ENCODE measurements at places on chromosomes 5 and 9.

GRCh38 chr5:169571355-169571754, 12.2 kb upstream of the SPDL1 start:
- no peak for DNase-seq

DNA sequence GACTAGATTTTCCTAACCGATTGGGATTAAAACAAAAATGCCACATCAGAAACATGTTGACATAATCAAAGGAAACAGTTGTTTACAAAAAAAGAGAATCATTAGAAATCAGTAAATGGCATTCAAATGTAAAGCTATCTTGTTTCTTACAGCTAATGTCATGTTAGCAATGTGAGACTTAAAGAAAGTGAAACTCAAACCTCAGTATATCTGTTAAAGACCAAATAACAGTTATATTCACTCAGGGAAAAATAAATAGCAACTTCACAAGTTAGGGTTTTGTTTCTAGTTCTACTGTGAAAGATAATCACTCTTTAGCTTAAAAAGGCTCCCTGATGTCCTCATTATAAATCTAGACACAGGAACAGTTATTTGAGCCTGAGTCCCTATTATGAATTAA, 189.3 kb upstream of the EFNA5 start:
- no peak for DNase-seq

DNA sequence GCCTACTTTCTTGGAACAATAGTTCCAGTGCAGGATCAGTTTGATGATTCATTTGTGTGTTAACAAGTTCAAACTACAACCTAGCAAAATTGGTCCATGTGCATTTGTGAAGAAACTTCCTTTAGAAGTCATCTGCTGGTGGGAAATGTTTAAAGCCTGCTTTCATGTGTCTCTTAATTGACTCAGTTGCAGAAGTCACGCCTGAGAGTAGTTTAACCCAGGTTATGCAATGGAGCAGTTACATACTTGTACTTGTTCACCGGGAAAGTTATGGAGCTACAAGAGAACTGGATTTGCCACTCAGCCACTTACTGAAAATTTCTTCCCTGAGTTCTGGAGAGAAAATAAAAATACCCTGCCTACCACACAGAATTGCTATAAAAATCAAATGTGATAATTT, 1397.8 kb downstream of the PTPRD start:
- no peak for DNase-seq

GRCh38 chr9:114825126-114825795, 19.4 kb upstream of the TNFSF15 start:
- no peak for DNase-seq

GRCh38 chr5:162107591-162107990, 40.0 kb downstream of the GABRG2 start:
- no peak for DNase-seq

DNA sequence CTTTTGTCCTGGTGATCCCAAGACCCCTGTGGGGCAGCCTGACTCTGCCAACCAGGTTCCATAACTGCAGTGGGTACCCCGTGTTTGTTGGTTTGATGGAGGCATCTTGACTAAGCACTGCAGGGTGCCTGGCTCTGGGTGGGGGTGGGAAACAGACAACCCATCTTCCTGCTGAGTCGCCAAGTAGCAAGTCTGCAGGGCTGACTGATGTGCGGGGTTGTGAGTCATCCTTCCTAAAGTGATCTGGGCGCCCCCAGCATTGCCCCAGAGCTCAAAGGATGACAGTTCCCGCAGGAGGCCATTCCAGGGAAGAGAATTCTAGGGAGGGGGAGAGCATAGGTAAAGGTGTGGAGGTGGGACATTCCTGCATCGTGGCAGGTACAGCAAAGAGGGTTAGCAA, 23.5 kb downstream of the DAB2IP start:
- DNase-seq, result peak; percentile 41

DNA sequence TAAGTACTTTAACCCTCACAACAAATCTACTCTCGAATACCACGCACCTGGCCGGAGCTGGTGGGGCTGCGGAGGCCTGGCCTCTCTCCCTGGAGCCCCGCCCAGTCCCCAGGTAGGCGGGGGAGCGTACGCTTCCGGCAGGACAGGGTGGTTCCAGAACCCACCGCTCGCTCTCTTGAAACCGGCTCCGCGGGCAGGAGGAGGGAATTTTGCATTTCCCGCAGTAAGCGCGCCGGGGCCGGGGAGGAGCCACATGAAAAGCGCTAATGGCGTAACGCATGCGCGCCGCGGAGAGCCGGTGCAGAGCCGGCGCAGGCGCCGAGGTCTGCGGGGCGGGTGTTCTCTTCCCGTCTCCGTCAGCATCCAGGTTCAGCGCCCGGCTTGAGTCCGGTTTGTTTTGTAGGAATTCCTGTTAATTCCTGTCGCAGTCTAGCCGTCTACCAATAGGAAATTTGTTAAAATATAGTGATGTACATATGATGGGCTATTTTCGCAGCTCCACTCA, 20.8 kb downstream of the CAVIN4 start:
- peak; percentile 70 for DNase-seq

DNA sequence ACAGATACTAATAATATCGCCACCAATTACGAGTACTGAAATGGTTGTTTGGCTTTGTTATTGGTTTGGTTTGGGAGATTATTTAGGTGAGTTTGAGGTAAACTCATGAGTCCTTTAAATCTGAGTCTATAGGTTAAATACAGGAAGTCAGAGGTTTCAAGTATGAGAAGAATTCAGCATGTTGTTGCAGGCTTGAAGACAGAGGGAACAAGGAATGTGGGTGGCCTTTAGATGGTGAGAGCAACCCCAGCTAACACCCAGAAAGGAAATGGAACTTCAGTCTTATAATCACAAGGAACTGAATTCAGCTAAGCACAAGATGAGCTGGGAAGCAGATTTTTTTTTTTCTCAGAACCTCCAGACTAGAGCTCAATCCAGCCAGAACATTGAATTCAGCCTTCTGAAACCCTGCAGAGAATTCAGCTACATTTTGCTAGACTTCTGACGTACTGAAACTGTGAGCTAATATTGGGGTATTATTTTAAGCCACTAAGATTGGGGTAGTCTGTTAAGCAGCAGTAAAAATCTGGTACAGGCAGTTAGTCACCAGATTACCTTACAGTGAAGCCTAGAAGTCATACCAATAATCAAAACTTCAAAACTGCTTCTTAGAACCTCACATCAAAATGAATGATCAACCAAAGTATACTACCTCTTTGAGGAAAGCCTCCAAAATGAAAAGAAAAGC, 216.0 kb upstream of the PUM3 start:
- peak; percentile 4 for DNase-seq
